ENCODE measurements at places on chromosomes 6 and 20.
A peak's percentile ranks its signal among the peaks of the same experiment; 100 is the strongest.

GRCh38 chr20:2942439-2942838 lies 69.2 kb downstream of the PTPRA start:
- H3K4me3 ChIP-seq = no peak overlapping the region
- H3K27me3 ChIP-seq = no peaks in the 10 kb centered on the region
- H3K27ac ChIP-seq = no peak overlapping the region
- peaks cover 13% of the 10 kb centered on the region for H3K4me1 ChIP-seq
- no peak for DNase-seq
- H3K36me3 ChIP-seq = peaks cover 25% of the 10 kb centered on the region

GRCh38 chr6:37036146-37036545 lies 30.7 kb downstream of the FGD2 start:
- H3K27ac ChIP-seq = peak overlapping the region; percentile 81
- peaks cover 23% of the 10 kb centered on the region for H3K4me1 ChIP-seq

- no peak overlapping the region for H3K4me3 ChIP-seq
- DNase-seq = no peak
- no peak overlapping the region for H3K27ac ChIP-seq
- H3K36me3 ChIP-seq = no peaks in the 10 kb centered on the region
- no peaks in the 10 kb centered on the region for H3K4me1 ChIP-seq
Measured at GRCh38 chr20:48286601-48287000, 501.3 kb upstream of the SULF2 start.

DNA sequence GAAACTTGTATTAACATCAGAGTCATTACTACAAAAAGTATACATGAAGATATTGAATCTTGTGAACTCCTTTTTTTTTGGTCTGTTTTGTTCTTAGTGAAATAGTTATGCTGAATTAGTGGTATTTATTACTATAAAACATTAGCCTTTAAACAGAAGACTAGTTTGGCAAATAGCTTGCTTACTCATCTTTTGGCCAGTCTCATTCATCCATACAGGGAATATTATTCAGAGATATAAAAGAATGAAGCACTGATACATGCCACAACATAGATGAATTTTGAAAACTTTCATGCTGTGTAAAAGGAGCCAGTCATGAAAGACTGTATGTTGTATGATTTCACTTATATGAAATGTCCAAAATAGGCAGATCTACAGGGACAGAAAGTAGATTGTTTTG lies 205.9 kb downstream of the ZFAND3 start:
- DNase-seq = no peak
- H3K27ac ChIP-seq = no peak overlapping the region
- peaks cover 57% of the 10 kb centered on the region for H3K4me1 ChIP-seq

DNA sequence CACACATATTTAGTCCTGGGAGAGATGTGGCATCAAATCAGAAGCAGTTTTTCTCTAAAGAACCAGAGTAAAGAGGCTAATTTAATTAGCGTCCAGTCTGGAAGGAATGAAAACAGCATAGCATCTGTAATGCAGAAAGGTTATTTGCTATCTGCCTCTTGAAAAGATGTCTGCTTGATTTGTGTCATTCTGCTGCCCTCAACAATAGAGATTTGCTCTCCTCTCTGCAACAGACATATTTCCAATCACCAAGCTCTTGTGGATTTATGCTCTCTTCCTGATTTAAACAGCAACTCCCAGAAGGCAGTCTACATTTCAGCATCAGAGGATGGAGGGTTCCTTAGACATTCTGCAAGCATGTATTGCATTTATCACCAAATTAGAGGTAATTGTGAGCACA lies 53.5 kb upstream of the AKAP12 start:
- H3K4me3 ChIP-seq = no peak overlapping the region
- peaks cover 4% of the 10 kb centered on the region for H3K27me3 ChIP-seq
- no peak for DNase-seq
- H3K4me1 ChIP-seq = no peaks in the 10 kb centered on the region
- no peaks in the 10 kb centered on the region for H3K36me3 ChIP-seq

DNA sequence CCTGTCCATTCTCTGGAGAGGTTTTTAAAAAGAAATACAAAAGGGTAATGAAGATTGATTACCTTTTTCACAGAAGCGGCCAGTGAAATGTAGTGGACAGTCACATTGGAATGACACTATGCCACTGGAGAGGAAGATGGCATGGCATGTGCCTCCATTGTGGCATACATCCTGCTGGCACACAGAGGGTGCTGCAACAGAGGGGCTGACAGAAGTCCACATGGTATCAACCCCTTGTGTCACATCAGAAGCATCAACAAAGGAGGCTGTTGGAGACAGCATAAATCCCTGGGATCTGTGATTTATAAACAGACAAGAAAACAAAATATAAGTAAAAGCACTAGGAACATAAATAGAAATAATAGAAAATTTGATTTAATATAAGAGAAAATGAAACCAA lies 594.9 kb downstream of the PHF3 start:
- no peaks in the 10 kb centered on the region for H3K27me3 ChIP-seq
- H3K4me1 ChIP-seq = no peaks in the 10 kb centered on the region
- DNase-seq = no peak
- no peak overlapping the region for H3K27ac ChIP-seq
- H3K4me3 ChIP-seq = no peak overlapping the region
- no peaks in the 10 kb centered on the region for H3K36me3 ChIP-seq

Measured in stimulated activated naive B cell treated with anti-CD40 and anti-IgM and Interleukin-4, amounts not matched to agents 10 μg/mL and 1 μg/mL and 100 μg/mL, for 72 hours (primary cell).